T-helper 9 cell (primary cell): ENCODE measurements at places on chromosomes 2 and 18.

DNA sequence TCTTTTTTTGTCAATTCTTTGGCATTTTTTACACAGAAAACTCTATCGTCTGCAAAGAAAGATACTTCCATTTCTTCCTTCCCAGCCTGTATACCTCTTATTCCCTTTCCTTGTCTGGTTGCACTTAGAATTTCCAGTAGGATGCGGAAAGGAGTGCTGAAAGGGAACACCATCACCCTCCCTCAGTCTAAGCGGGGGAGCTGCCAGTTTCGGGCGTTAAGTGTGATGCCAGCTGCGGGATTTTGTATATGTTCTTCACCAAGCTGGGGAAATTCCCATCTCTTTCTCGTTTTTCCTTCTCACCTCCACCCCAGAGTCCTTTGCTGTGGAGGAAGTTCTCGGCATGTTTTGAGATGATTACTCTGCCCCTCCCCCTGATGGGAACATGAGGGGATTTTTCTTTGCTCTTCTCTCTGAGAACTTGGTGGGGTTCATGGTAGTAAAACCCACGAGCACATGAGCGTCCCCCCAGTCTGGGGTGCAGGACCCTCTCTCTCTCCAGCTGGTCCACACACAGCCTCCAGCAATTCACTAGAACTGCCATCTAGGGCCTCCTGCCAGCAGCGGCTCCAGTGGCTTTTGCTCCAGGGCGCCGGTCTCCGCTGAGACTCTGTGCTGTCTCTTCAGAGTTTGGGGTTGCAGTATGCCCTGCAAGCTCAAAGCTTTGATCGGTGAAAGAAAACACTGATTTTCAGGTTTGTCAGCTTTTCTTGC is 15.5 kb downstream of the AQP12A start:
- no peak for DNase-seq

DNA sequence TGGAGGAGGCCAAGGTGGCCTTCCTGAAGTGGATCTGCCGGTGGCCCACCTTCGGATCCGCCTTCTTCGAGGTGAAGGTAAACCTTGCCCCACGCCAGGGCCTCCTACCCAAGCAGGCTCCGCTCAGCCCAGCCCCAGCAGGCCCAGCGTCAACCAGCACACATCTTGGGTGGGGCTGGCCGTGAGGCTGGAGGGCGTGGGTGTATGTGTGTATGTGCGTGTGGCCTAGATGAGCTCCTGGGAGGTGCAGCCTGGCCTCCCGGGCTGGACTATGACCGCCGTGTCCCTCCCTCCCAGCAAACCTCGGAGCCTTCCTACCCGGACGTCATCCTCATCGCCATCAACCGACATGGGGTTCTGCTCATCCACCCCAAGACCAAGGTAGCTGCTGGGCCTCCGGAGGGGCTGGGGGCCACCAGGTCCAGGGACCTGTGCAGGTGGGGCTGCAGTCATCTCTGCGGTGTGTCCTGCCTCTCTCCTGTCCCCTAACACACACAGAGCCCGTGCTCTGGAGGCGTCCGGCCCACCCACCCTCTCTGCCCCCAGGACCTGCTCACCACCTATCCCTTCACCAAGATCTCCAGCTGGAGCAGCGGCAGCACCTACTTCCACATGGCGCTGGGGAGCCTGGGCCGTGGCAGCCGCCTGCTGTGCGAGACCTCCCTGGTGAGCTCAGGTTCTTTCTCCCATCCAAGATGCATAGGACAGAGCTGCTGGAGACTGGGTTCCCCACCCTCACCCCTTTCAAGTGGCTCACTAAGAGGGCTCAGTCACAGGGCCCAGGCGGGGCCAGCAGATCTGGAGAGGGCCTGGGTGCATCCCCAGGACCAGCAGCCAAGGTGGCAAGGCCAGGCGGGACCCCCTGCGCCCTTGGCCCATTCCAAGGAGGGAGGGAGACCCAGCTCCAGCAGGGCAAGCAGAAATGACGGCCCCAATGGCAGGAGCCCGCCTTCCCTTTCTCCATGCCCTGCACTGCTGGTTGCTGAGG is 9.4 kb upstream of the GPR17 start:
- no peak for DNase-seq

- DNase-seq: no peak
These were observed 193.8 kb upstream of the RND3 start for GRCh38 chr2:150681120-150681804.

GRCh38 chr2:118251427-118251826 is 163.2 kb downstream of the INSIG2 start:
- DNase-seq: no peak

DNA sequence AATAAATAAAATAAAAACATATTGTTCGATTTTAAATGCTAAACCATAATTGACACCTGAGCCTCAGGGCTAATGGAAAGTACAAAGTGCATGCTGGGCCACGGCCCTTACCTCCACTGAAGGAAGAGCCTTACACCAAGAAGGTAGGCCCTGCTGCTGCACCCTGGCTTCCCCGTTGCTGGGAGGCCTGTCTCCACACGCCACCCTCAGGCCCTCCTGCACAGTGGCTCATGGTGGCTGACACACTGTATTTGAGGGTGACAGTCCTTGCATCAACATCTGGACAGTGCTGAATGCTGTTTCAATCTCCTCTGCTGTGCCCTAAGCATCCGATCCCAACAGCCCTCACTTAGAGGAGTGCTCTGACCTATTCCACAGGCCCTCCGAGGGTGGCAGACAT is 39.3 kb upstream of the EDAR start:
- no peak for DNase-seq

- DNase-seq: no peak
These were observed 235.6 kb upstream of the CDH2 start for GRCh38 chr18:28412521-28412920.

- no peak for DNase-seq
These were observed 22.8 kb downstream of the GLI2 start for GRCh38 chr2:120758181-120759144.
